ENCODE measurements at places on chromosomes 12 and 14.

GRCh38 chr12:119005913-119006312, 24.6 kb downstream of the SRRM4 start:
- DNase-seq: no peak

- DNase-seq: no peak
These were observed 38.7 kb downstream of the ANO4 start for GRCh38 chr12:100833282-100833681.

DNA sequence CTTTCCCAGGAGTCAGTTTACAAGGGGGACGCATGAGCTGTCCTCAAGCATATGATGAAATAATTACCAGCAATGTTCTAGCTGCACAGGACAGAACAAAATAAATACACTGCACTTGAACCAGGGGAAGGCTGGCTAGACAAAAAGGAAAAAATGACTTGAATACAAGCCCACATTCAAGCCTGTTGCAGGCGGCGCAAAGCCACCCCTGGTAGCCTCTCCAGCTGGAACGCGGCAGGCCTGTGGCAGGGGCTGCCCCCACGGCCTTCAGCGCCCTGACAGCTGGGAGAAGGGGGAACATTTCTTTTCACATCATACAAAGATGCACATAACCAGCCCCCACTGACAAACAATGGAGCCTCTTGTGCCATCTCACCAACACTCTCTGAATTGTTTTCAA, 57.1 kb downstream of the TRAFD1 start:
- DNase-seq: peak; percentile 84

DNA sequence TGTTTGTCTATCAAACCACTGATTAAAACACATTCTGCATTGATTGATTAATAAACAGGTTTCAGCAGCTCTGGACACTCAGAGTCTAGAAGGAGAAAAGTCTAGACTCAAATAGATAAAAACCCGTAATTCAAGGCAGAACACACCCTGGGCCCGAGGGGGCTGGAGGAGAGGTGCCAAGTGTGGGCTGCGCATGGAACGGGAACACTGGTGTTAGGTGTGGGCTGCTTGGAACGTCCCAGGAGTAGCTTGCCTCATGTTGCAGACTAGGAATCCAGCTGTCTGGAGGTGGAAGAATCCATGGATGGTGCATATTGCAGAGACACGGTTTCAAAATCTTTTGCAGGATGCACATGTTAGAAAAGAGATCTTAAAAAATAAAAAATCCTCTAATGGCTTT, 223.0 kb downstream of the APAF1 start:
- no peak for DNase-seq

- no peak for DNase-seq
These were observed 142.1 kb downstream of the AKAP6 start for GRCh38 chr14:32471181-32471580.

DNA sequence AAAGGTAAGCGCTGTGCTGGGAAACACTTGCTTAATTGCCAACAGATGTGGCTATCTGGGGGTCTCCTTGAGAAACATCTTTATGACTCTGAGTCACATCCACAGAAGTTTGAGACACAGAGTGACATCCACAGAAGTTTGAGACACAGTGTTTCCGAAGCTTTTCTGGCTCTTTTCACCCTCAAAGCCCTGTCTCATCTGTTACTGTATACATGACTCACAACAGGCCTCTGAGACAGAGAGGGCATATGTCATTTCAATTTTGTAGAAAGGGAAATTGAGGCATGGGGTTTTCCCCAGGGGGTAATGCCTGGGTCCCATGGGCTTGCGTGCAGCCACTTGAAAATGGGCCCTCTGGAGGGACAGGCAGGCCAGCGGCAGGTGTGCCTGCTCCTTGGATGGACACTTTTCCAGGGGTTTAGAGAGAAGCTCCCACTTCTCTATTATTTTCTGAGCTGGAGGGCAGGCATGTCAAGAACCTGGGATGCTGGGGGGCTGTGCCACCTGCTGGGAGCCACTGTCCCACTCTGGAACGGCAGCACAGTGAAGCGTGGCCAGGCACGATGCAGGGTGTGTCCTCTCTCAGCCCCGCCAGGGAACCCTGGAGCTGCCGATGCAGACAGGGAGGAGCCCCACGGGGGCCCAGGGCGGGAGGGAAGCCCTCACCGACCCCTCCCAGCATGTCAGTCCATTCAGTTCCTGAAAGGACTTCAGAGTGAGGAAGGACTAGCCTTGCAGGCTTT, 111.3 kb upstream of the FKBP4 start:
- DNase-seq: no peak

DNA sequence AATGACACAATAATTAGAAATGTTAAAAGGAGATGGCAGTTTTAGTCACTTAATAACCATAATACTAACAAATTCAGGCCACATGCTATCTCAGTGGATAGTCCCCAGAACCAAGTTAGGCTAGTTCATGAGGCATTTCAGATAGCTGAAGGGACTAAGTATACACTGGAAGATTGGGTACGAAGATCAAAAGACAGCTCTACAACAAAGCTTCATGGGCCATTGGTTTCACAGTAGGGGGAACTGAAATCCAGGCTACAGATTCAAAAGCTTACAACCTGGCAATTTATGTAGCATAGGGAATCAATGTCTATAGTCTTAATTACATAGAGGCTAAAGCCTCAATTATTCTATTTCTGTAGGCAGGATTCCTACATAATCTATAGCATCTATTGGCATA, 343.0 kb downstream of the RGS6 start:
- DNase-seq: no peak

GRCh38 chr12:30243426-30243825, 452.2 kb downstream of the IPO8 start:
- no peak for DNase-seq

DNA sequence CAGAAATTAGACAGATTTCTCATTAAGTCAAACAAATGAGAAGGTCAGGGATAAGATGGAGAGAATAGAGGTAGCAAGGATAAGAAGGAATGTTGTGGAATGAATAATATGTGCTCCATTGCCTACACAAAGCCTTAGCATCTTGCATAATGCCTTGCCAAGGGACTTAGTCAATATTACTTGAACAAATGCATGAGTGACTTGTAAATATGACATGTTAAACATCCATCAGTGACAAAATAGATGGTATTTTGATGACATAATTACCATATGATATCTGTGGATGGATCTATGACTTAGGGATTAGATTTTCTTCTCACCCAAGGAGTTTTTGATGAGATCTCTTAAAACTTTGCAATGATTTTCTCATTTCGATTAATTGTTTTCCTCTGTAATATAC, 194.1 kb upstream of the RASSF8 start:
- DNase-seq: no peak

DNA sequence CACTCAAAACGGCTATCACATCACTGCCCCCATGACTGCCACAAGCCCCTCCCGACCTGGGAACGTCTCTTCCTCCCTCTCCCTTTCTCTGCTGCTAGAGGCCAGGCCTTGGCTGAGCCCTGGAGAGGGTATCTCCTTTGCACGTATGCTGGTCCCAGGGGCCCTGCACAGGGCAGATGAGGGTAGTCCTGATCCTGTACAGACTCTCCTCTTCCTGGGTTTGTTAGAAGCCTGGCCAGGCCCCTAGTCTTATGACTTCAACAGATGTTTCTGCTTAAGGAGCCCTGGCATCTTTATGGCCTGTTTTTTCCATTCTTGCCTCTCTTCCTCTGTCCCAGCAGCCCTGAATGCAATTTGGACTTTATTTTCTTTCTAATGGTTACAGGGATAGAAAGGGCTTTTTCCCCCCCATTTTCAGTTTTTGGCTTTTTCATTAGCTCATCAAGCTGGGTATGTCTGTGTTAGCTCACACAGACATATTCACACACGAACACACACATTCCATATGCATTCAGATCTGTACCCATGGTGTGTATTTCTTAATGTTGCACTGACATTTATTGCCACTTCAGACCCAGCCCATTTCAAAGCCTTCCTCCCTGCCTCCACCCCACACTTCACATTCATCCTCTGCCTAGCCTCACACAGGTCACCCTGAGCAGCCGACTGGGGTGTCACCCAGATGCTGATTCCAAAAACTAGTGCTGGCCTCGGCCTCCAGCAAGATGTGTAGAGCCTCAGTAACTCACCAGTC, 203.2 kb downstream of the ZFP36L1 start:
- no peak for DNase-seq

DNA sequence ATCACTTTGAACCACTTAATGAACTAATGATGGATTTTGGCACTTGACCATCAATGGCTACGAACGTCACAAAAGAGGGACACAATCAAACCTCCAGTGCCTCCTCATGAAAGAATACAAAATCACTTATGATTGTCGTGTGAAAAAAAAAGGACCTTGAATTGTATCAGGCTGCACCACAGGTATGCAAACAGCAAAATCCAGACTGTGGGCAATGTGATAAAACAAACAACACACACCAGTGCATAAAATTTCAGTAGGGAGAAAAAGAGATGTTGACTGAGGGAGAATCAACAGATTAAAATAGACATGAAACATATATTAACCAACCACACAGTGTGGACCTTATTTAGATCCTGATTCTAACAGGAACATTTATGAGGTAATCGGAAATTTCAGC, 2.6 kb downstream of the TSPAN8 start:
- DNase-seq: no peak

GRCh38 chr14:68807148-68807600, 14.3 kb upstream of the ZFP36L1 start:
- no peak for DNase-seq

DNA sequence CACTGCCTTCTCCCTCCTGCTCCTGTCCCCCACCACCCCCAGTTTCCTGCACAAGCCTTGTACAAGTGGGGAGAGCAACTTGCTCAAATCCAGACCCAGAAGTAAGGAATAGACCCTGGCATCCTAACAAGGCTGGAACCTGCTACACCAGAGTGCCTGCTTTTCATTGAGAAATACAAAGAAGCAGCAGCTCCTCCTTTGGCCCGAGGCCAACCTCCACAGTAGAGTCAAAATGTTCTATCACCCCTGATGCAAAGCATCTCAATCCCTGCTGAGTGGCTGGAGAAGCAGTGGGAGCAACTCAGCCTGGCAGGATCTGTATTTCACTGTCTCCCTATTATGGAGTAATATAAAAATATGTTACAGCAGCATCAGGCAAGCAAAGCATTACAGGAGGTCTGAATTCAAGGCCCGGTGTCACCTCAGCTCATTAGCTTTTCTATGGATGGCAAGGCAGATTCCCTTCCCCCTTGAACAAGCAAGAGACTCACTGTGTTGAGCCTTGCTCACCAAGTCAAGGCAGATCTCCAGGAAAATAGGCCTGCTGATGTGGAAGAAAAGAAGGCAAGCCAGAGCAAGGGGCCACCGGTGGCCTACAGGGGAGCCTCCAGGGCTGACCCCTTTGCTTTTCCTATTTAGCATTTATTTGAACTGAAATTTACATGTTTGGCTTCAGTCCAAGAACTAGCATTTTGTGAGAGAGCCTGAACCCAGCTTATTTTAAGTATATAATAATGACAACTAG, 186.3 kb upstream of the EGLN3 start:
- DNase-seq: no peak

DNA sequence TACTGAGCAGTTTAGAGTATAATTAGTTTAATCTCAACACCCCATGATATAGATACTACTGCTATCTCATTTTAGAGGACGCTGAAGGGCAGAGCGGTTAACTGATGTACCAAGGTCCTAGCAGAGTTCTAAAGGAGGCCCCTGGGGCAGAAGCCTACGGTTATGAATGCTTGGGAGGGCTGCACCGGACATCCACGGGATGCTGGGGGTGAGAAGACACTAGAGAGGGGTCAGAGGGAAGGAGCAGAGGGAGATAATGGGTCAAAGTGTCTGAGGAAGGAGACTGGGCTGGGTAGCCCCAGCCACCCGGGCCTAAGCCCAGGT, 1.6 kb upstream of the ACTR6 start:
- no peak for DNase-seq

- DNase-seq: no peak
These were observed 52.9 kb upstream of the OXA1L start for GRCh38 chr14:22713631-22713950.

GRCh38 chr12:57816855-57817151, 1.7 kb downstream of the AVIL start:
- DNase-seq: no peak

DNA sequence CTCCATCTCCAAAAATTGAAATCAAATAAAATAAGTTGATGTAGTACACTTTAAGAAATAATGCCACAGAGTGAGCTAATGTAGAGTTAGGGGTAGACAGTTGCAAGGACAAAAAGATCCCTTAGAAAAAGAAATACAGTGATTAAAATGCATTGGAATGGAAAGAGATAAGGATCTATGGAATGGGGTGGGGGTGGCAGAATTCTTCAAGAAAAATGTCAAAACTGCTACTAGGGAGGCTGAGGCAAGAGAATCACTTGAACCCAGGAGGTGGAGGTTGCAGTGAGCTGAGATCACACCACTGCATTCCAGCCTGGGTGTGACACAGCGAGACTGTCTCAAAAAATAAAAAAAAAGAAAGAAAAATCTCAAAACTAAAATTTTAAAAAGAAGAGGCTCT, 6.5 kb downstream of the OLR1 start:
- no peak for DNase-seq

DNA sequence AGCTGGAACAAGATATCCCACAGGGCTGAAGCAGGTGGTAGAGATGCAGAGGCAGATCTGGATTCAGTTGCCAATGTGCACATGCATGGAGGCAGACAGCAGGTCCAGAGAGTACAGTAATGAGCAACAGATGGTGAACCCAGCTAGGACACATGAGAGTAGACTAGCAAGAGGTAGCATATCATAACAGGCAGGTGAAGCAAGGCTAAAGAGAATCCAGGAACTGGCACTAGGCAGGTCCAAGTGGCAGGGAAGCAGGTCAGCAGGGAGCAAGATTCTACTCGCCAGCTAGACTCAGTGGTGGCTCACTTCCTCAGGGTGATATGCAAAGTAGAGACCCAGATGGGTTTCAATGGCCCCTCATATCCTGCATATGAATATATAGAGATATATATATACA, 15.3 kb upstream of the MYF6 start:
- no peak for DNase-seq

GRCh38 chr12:28611115-28611435, 420.8 kb downstream of the CCDC91 start:
- DNase-seq: no peak

DNA sequence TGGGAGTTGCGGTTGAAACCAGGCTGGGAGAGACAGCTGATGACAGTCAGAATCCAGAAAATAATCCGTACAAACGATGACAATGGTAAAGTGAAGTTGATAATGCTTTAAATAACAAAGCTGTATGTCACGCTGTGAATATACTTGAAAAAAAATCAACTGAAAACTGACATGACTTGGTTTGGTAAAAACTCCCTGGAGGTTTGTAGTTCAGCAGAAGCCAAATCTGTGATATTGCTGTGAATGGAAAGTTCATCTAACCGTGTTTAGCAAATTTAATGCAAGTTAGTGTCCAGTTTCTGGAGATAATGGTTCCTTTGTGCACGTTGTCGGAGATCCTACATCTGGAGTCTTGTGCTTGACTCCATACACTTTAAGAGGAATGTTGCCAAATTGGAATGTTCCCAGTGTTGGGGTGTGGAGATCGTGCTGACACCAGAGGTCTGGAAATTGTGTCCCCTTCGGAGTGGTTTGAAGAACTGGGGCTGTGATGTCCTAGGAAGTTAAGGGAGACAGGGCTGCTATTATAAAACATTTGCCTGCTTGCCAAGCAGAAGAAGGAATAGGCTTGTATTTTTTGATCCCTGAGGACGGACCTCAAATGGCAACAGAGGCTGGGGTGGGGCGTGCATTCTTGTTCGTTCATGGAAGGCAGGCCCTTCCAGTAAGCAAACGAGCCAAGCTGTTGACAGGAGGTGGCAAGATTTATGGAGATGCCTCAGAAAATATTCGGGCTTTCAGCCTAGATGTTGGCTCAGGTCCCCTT, 30.6 kb downstream of the PPFIBP1 start:
- peak; percentile 52 for DNase-seq
